Fibroblast of skin of back (primary cell): ENCODE measurements at places on chromosomes 12 and 14.

- DNase-seq: peak; percentile 45
These were observed 12.3 kb upstream of the PARP11 start for GRCh38 chr12:3885277-3886094.

DNA sequence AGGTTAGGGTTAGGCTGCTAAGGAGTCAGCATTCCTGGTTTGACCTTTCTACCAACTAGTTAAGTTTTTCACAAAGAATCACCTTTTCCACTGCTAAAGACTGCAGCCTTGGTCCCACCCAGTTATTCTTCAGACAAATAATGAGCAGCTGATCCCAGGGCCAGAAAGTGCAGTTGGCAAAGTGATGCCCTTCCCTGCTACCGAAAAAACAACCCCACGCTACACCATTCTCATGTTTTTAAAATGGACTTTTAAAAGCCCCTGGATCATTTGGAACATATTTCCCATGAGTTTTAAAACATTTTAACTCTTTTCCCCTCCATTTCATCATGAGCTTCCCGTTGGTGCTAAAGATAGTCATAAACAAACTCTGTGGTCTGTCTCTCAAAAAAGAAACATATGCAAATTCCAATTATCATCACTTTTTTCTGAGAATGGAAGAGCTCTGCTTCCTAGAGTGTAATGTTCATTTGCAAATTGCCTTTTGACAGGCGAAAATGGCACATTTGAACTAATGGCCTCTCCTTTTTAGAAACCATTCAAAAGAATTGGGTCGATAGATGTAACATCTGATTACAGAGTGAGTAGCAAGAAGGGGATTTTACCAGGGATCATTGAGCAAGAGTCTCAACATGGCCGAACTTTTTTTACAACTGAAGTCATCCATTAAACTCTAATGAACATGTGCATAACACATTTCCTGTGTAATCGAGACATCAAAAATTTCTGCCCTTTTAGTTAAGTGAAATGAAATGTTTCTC is 129.3 kb upstream of the RAP1B start:
- no peak for DNase-seq

DNA sequence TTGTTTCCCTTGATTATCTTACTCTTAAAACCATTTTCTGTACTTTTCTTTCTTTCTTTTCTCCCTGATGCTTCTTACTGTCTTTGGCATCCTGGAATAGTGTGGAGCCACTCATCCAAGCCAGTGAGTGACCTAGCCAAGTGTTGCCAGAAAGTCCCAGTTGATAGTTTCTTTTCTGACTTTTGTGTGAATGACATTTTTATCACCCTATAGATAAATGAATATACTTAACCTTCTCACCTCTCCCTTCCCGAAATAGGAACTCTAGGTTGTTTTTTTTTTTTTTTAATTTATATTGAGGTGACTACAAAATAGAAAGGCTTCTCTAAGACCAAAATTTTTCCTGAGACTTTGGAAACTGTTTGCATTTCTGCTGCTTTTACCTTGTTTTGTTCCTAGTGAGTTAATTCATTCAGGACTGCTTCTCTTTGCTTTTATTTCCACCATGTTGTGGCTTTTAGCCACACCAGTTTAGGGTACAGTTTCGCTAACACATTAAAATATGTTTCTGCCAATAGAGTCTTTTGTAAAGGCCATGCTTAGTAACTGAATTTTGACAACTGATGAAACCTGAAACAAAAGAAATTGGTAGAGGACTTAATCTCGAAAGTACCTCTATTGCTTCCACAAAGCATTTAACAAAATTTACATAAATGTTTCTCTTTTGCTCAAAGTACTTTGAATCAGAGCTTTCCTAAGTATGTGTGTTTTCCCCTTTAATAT is 194.6 kb downstream of the ERC1 start:
- no peak for DNase-seq

DNA sequence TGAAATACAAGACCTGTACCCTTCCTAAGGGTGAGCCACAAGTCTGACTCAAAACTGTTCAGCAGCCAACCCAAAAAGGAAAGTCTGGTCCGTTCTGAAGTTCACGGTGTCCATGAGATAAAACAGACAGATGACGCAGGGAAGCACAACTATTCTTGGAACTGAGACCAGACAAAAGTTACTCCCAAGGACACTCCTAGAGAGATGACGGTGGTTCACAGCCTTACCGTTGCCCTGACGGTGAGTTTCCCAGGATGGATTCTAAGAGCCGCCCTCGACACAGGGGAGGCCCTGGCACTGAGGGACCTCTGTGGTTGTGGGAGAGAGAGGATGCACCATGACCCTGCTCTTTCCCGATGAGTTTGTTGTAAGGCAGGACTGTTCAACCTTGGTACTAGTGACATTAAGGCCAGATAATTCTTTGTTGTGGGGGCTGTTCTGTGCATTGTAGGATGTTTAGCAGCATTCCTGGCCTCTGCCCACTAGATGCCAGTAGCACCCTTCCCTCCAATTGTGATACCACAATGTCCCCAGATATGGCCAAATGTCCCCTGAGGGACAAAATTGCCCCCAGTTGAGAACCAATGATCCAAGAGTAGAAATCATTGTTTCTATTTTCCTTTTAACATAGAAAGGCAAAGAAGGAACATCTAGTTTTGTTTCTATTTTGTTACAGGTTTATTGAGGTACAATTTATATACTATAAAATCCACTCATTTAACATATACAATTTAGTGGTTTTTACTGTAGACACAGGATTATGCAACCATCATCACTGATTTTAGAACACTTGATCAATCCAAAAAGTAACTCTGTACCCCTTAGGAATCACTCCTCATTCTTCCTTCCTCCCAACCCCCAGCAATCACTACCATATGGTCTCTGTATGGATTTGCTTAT is 23.0 kb downstream of the OR10P1 start:
- DNase-seq: peak; percentile 44
